ENCODE measurements at places on chromosomes 2 and 18.

DNA sequence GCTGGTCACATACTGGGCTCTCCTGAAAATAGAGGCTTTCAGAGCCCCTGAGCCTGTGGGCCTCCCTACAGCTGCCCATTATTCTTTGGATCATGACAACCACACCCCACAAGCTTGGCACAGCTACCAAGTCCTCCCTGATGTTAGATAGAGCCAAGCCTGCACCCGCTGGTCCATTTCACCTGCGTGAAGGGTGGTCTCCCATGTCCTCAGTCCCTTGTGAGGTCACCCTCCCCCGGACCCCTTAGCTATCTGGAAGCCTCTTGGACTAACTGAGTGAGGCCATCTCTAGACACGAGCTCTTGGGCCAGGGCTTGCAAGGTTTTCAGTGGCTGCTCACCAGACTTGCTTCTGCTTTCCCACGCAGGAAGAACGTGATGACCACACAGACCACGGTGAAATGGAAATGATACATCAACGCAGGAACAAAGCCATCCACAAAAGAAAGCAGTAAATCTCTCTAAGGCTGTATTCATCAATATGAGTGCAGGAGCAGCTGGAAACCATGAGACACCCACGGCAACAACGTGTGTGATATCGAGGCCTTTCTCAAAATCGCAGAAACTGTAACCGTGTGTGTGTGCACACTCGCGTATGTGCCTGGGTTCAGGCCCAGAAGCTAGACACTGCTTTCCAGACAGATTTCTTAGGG is 10.1 kb upstream of the MAL start:
- H3K4me1 ChIP-seq = peaks cover under 1% of the 10 kb centered on the region
- peaks cover 48% of the 10 kb centered on the region for H3K27me3 ChIP-seq
- no peak for DNase-seq
- no peaks in the 10 kb centered on the region for H3K36me3 ChIP-seq

DNA sequence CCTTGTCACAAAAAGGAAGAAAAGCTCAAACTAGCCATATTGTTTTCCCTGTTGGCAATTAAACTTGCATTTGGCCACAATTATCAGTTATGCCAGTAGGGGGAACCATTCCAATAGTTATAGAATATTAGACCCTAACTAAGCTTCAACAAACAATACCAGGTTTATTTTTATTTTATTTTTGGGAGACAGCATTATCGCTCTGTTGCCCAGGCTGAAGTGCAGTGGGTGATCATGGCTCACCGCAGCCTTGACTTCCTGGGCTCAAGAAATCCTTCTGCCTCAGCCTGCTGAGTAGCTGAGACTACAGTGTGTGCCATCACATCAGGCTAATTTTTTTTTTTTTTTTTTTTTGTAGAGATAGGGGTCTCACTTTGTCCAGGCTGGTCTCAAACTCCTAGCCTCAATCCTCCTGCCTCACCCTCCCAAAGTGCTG is 102.1 kb downstream of the ATAD2B start:
- H3K27me3 ChIP-seq = no peaks in the 10 kb centered on the region
- no peak overlapping the region for H3K27ac ChIP-seq
- peak; percentile 64 for DNase-seq
- H3K4me3 ChIP-seq = no peak overlapping the region

- H3K27ac ChIP-seq = peak overlapping the region; percentile 89
- H3K4me3 ChIP-seq = no peak overlapping the region
- H3K4me1 ChIP-seq = peaks cover 12% of the 10 kb centered on the region
- H3K27me3 ChIP-seq = peaks cover 6% of the 10 kb centered on the region
- H3K36me3 ChIP-seq = no peaks in the 10 kb centered on the region
- peak; percentile 58 for DNase-seq
Measured at GRCh38 chr2:45119855-45120254, 110.6 kb upstream of the SIX2 start.

- H3K4me3 ChIP-seq = no peak overlapping the region
- H3K4me1 ChIP-seq = no peaks in the 10 kb centered on the region
- H3K36me3 ChIP-seq = no peaks in the 10 kb centered on the region
- DNase-seq = no peak
Measured at GRCh38 chr2:207290833-207291624, 125.3 kb upstream of the KLF7 start.

- no peaks in the 10 kb centered on the region for H3K36me3 ChIP-seq
- peaks cover 9% of the 10 kb centered on the region for H3K27me3 ChIP-seq
- H3K27ac ChIP-seq = no peak overlapping the region
- no peak for DNase-seq
- H3K4me1 ChIP-seq = no peaks in the 10 kb centered on the region
Measured at GRCh38 chr2:74327199-74327598, 16.0 kb downstream of the SLC4A5 start.

- peaks cover 89% of the 10 kb centered on the region for H3K27me3 ChIP-seq
- H3K4me1 ChIP-seq = peaks cover 35% of the 10 kb centered on the region
- no peaks in the 10 kb centered on the region for H3K36me3 ChIP-seq
- DNase-seq = peak; percentile 51
- no peak overlapping the region for H3K27ac ChIP-seq
Measured at GRCh38 chr18:903701-904100, 970 bp upstream of the ADCYAP1 start.

- H3K27me3 ChIP-seq = no peaks in the 10 kb centered on the region
- H3K27ac ChIP-seq = no peak overlapping the region
- no peak for DNase-seq
- peaks cover 5% of the 10 kb centered on the region for H3K4me1 ChIP-seq
- H3K4me3 ChIP-seq = no peak overlapping the region
Measured at GRCh38 chr2:224077773-224078507, 38.9 kb upstream of the SERPINE2 start.

- no peak for DNase-seq
- H3K4me1 ChIP-seq = peaks cover 2% of the 10 kb centered on the region
- no peak overlapping the region for H3K27ac ChIP-seq
- H3K36me3 ChIP-seq = no peaks in the 10 kb centered on the region
- no peak overlapping the region for H3K4me3 ChIP-seq
- H3K27me3 ChIP-seq = no peaks in the 10 kb centered on the region
Measured at GRCh38 chr2:64054161-64054915, 35.1 kb upstream of the VPS54 start.

All from mesenchymal stem cell (in vitro differentiated cells and primary cell).